ENCODE measurements at places on chromosomes 11 and 22. TPM values are rescaled to one million over a fixed set of nuclear protein-coding genes. Genes with fewer than 3 reads are reported as not detected.

- no peak for DNase-seq
Observed at GRCh38 chr22:31087744-31088215, 6.7 kb downstream of the SMTN start.

- no peak for DNase-seq
Observed at GRCh38 chr11:74462631-74463030, 4.7 kb downstream of the KCNE3 start.

DNA sequence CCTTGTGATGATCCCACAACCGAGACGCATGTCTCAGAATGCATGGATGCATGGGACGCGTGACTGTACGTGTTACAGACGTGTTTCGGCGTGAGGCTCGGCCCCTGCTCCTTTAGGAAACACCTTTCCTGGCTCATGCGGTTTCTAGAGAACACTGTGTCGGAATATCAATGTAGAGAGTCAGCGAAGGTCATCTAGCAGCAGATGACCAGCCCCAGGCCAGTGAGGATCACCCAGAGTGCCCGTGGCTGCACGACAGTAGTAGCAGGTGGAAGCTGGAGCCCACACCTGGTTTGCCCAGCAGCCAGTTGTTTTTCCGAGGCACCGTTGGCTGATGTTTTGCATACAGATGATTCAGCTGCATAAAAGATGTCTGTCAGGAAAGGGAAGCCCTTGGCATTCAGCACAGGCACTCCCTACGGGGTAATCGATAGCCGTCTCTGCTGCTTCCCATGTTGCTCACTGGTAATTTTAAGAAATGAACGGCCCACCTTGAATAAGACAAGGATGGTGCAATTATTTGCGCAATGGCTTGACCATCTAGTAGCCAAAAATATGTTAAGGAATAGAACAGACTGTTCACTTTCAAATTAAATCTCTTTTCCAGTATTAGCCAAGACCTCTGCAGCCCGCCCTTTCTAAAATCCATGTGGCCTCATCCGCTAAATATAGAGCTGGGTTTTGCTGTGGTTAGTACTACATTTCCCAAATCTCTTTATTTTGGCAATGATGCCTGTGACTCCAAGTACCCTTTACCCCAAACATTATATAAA is 1.1 kb upstream of the CLTCL1 start:
- no peak for DNase-seq

- DNase-seq: peak; percentile 12
Observed at GRCh38 chr11:87878373-87878825, 296.8 kb downstream of the RAB38 start.

GRCh38 chr11:124753205-124753604 is 1.1 kb upstream of the VSIG2 start:
- no peak for DNase-seq

DNA sequence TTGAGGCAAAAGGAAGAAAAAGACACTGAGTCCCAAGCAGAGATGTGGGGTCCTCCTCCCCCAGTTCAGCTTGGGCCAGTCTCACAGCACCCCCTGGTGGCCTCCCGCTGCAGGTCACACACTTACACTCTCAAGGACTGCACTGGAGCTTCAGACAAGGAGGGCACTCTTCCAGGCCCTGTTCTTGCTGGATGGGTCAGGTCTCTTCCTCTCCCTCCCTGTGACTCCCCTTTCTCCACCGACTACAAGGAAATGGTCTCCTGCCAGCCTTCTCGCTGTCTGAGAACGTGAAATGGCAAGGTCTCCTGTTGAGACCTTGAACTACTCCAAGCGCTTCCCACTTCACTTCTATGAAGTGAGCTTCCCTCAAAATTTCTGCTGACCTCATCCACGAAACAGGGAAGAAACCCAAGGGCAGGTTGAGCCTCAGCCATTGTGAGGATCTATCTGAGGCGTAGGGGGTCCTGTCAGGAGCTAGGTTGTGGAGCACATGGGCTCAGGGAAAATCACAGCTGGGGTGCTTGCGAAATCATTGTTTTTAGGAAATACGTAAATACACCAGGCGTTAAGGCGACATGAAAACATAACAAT is 11.2 kb upstream of the IGLL1 start:
- DNase-seq: no peak

- no peak for DNase-seq
Observed at GRCh38 chr22:43876866-43877509, 14.7 kb upstream of the SULT4A1 start.

DNA sequence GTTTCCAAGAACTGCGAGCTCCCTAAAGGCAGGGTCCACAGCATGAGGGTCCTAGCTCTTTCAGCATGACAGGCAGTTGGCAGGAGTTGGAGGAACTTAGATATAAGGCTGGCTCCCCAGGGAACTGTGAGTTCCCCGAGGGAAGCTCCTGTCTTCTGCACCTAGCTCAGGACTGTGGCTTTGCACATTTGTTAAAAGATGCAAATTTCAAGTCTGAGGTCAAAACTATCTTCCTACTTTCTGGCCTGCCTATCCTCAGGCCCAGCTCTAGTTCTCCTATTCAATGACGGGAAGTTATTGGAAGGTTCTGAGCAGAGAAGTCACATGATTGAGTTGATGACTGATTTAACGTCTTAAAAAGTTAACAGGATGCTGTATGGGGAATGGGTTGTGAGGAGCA is 11.7 kb upstream of the UCP3 start:
- DNase-seq: no peak

DNA sequence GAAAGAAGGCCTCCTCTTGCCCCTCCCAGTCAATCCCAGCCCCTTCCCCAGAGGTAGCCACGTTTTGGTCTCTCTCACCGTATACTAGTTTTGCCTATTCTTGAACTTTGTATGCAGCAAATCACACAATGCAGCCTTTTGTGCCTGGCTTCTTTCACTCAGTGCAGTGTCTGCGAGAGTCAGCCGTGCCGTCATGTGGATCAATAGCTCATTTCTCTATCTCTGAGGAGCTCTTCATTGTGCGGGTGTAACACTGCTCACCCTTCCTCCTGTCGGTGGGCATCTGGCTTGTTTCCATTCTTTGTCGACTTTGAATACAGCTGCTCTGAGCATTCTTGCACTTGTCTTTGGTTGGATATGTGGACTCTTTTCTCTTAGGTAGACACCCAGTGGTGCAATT is 146.5 kb downstream of the CACNA1I start:
- DNase-seq: no peak

- no peak for DNase-seq
Observed at GRCh38 chr22:44068422-44069191, 44.5 kb downstream of the PARVB start.

DNA sequence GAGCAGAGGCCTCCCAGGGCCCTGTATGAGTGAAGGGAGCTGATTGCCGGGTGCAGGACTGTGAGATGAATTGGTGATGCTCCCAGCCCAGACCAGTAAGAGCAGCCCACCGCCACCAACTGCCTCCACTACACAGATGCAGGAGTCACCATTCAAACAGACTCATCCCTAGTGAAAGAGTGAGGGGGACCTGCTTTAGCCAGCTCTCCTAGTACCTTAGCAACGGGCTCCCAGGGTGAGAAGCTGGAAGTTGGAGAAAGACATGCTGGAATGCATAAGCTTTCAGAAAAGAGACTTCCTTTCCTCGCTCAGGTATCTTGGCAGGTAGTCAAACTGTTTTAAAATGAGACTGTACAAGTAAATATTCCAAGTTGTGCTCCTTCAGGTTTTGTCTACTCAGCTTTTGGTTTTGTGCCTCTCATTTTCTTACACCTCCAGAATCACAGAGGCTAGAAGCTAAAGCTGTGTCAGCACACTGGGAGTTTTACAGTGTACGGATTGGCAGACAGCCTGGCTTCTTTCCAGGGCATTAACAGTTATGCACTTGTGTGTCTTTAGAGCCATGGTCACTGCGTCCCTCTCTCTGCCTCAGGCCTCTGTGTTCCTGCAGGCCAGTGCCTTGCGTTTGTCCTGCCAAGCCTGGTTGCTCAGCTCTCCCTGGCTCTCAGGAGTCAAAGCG is 146.2 kb downstream of the ATXN10 start:
- no peak for DNase-seq

- DNase-seq: no peak
Observed at GRCh38 chr22:28408709-28409108, 270.9 kb downstream of the TTC28 start.

DNA sequence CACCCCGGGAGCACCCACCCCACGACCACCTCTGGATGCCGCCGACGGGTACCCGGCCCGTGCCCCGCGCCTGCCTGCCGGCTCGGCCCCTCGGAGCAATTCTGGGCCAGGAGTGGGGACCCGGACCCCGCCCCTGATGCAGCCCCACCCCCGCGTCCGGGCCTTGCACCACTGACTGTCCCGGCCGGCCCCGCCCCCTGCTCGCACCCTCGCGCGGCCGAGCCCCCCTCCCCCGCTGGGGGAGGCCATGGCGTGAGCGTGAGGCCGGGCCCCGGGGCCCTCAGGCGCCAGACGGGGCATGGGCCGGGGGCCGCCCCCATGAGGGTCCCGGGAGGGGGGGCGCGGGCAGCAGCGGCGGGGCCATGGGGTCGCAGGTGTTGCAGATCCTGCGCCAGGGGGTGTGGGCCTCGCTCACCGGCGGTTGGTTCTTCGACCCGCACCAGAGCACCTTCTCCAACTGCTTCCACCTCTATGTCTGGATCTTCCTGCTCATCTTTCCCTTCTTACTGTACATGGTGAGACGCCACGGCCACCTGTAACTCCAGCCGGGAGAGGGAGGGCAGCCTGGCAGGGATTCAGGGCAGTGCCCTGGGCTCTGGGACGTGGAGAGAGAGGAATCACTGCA is 486 bp downstream of the PCNX3 start:
- DNase-seq: no peak

PACSIN3 gene
- 57.4 TPM for total RNA-seq

All from kidney epithelial cell (primary cell).